Effector CD4-positive, alpha-beta T cell (primary cell): ENCODE measurements at places on chromosomes 7 and 10.

DNA sequence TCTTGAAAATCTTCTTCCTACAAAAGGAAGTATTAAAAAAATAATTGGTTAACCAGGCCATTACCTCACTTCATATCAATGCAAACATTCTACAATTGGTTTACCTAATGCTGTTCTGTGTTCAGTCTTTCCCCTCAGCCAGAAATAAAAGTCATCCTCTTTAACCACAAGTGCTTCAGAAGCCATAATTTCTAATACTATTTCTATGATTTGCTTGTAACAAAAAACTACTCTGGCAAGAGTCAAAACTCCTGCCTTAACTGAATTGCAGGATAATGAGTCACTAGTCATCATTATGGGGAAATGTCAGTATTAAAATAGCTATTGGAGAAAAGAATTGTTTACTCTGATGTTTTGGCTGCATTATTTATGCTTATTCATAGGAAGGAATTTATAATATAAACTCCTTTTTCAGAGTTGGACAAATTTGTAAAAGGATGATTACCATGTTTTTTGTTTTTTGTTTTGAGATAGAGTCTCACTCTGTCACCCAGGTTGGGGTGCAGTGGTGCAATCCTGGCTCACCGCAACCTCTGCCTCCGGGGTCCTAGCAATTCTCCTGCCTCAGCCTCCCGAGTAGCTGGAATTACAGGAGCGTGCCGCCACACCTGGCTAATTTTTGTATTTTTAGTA, 55.5 kb upstream of the ODAD2 start:
- DNase-seq: no peak

DNA sequence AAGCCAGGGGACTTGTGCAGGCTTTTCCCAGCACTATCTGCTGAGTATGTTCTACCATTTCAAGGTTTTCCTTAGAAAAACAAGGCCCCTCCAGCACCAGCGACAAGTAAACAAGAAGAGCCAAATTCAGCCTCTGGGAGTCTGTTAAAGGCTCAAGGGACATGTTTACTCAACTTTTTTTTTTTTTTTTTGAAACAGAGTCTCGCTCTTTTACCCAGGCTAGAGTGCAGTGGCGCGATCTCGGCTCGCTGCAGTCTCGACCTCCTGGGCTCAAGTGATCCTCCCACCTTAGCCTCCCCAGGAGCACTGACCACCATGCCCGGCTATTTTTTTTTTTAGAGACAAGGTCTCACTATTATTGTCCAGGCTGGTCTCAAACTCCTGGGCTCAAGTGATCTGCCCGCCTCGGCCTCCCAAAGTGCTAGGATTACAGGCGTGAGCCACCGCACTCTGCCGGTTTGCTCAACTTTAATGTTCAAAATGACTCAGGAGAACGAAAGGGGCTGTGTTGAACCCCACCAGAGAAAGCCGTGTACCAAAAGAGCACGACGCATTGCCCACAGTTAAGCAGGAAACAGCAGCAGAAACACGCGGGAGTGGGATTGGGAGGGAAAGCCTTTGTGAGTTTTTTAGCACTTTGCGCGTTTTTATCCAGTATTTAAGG, 772 bp downstream of the PRDX3 start:
- no peak for DNase-seq

DNA sequence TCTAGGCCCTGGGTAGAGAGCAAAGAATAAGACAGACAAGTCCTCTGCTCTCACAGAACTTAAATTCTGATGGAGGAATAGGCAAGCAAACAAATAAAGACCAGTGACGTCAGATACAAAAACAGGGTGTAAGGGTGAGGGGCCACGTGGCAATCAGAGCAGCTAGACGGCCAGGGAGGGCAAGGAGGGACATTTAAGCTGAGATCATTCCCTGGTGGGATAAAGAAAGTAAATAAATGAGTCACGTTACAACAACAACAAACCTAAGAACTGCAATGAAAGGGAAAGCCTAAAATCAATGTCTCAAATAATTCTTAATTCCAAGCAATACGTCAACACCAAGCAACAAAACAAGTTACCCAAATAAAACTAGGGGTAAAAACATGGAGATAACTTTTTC, 21.8 kb downstream of the STN1 start:
- no peak for DNase-seq

DNA sequence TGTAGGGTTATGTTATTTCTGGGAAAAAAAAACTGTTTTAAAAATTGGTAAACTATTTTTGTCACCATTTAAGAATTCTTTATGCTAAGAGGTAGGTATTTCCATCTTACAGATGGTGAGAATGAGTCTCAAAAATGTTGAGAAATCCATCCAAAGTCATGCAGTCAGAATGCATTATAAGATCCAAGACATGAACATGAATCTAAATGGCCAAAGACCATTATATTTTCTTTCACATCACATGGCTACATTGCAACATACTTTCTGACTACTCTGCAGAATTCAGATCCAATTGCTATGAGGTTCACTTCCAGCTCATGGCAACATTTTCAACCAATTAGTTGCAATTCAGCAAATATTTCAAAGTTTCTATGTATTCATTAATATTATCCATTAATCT, 181.2 kb downstream of the TWIST1 start:
- no peak for DNase-seq

GRCh38 chr10:61973906-61974305, 72.4 kb downstream of the ARID5B start:
- no peak for DNase-seq

DNA sequence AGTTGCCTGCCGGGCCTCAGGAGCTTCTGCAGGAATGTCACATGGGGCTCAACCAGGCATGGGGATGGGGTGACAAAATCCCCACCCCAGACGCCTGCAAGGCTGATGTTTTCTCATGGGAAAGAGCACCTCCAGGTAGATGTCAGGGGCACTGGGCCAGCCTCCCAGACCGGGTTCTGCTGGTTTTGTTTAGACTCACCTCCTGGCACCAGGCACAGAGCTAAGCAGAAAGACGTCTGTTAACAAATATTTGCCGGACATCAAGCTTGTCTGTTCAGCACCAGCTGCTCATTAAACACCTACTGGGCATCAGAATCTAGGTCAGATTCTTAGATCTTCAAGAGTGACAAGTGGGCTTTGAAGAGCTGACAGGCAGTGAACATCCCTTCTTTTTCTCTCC, 34.9 kb upstream of the TCERG1L start:
- DNase-seq: no peak

GRCh38 chr7:37550872-37551271, 102.2 kb upstream of the ELMO1 start:
- DNase-seq: no peak

GRCh38 chr7:101615446-101615845, 13.7 kb downstream of the MYL10 start:
- DNase-seq: no peak

DNA sequence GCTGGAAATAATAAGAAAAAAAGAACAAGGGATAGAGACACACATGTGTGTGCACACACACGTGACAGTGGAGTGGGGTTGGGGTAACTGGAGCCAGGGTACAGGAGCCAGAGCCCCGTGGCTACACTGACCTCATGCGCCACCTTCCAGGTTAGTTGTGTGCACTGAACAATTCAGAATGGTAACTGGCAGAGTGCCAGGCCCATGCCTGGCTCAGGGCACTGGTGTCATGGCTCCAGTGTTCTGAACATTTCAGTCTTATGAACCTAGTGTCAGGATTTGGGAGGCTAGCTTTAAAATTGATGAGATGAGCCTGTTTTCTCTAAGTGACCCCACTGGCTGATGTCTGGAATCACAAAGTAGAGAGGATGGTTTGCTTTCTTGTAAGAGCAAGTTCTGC, 269.6 kb downstream of the SORCS3 start:
- DNase-seq: no peak

GRCh38 chr10:79472951-79473350, 27.5 kb upstream of the ZCCHC24 start:
- no peak for DNase-seq

DNA sequence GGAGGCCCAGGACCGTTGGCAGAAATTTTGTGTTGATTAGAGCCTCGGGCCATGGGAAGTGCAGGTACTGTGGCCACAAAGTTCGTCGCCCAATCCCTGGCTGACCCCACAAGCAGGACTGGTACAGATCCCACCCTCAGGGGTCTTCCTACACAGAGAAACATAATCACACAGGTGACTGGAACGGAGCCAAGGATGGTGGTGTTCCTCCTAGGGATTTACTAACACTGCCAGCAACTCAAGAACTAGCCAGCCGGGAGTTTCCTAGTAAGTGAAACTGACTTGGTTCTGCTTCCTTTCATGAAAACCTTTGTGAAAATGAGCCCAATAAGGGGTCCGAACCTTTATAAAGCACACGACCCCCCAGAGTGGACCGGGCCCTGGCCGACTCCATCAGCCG, 5.7 kb downstream of the CUX1 start:
- DNase-seq: no peak

DNA sequence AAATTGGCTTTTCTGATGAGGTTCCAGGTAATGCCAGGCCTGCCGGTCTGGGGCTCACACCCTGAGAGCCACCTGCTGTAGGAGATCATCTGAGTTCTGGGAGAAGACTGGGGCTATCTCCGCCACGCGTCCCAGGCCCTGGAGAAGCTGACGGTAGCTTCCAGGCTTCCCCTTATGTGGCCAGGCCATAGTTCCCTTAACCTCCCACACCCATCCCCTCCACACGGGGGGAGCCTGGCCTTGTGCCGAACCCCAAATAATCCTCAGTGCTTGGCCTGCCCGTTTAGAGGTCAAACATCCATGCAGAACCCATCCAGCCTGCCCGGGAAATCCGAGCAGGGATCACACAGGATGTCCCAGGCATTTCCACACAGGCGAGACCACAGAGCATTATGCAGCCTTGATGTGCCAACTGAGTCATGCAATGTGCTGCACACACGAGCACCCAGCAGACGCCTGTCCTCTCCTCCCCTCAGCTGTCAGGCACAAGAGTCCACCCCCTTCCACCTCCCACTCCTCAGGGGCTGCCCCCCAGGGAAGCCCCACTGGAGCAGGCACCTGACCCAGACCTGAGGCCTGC, 176.2 kb downstream of the PRKAG2 start:
- no peak for DNase-seq

DNA sequence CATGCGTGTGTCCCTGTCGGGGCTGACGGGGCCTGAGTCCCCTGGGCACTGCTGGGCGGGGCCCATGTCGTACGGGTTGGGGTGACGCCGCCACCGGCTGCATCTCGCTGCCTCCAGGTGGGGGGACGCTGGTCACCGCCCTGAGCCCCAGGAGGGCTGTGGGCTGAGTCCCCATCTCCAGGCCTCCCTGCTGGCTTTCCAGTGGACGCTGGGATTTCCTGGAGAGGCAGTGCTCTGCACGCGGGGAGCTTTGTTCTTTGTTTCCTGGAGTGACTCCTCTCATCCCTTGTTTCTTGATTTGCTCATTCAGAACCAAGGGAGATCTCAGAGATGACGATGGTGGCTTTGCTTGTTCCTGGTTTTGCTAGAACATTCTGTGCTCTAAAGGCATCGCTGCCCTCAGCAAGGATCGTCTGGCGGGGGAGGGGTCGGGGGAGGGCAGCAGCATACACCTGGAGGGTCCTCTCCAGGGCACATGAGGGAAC, 21.0 kb downstream of the PWWP2B start:
- DNase-seq: no peak

DNA sequence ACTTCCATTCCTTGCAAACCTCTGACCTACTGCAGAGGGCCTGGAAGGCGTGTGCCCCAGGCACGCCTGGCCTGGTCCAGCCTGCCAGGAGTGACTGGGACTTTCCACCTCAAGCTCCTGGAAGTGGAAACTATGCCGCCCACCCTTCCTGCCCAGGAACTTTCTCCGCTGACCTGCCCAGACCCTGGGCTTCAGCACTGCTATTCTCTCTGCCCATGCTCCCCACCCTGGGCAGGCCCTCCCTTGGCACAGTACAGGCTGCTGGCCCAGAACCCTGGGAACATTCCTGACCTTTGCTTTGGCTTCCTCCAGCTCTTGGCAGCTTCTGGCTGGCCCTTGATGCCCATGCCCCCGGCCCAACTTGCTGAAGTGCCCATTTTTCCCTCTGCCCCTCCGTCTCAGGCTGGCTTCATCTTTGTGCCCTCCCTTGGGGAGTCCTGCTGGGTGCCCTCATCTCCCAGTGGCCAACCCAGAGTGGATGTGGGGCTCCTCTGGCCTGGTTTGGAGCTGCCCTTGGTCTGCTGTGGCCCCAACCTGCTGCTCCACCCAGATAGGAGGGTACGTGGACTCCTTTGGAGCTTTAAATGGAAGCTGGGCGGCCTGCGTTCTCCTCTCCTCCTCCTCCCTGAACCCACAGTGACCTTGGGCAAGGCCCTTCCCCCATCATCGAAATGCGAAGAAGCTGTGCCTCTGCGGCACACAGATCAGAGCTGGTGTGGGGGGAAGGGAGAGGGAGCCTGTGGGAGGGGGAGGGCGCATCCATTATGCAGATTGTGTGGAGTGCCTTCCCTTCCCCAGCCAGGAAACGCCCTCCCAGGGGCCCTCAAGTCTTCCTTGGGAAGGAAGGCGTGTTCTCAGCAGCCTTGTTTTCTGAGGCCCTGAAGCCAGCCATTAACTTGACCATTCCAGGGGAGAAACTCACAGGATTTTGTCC, 3.4 kb downstream of the MMRN2 start:
- no peak for DNase-seq

GRCh38 chr10:6128087-6128486, 39.3 kb downstream of the RBM17 start:
- no peak for DNase-seq

DNA sequence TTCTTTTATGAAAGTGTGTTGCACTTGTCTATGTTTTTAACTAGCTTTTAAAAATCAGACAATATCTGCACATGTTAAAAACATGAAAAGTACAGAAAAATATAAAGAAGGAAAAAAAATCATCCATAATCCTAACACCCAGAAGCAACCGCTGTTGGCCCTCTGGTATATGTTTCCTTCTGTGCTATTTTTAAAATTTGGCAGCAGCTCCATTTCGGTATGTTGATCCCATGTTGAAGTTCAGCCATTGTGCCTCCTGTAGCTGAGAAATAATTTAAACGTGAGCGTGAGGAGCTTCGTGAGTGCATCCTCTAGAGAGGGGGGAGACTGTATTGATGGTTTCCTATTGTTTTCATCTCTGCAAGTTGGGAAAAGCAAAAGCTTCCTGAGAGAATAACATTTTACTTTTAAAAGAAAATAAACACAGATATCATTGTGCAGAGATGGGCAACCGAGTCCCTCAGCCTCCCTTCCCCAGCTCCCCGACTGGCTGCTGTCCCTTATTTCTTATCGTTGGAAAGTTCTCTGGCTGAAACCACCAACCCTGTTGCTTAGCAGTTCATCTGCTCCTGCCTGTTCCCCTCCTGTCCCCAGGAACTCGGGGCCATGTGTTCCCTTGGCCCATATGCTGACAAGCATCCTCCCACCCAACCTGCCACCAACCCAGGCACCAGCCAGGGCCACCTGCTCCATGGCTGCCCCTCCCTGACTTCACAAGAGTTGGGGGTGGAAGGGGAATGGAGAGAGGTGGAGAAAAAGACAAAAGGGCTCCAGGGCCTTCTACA, 499.1 kb upstream of the PODXL start:
- no peak for DNase-seq

DNA sequence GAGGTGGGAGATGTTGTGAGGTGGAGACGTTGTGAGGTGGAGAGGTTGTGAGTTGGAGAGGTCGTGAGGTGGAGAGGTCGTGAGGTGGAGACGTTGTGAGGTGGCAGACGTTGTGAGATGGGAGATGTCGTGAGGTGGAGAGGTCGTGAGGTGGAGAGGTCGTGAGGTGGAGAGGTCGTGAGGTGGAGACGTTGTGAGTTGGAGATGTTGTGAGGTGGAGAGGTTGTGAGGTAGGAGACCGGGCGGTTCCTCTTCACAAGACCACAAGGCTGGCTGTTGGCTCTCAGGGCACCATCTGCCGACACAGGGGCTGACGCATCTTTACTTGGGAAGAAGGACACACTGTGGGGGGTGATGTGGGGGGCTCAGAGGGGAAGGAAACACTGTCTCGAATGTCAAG, 34.7 kb upstream of the SHH start:
- DNase-seq: no peak
